Hematopoietic multipotent progenitor cell treated with erythropoietin and hydrocortisone succinate and interleukin-3 and kit ligand, for 4 days (in vitro differentiated cells): ENCODE measurements at places on chromosomes 11 and 22.

DNA sequence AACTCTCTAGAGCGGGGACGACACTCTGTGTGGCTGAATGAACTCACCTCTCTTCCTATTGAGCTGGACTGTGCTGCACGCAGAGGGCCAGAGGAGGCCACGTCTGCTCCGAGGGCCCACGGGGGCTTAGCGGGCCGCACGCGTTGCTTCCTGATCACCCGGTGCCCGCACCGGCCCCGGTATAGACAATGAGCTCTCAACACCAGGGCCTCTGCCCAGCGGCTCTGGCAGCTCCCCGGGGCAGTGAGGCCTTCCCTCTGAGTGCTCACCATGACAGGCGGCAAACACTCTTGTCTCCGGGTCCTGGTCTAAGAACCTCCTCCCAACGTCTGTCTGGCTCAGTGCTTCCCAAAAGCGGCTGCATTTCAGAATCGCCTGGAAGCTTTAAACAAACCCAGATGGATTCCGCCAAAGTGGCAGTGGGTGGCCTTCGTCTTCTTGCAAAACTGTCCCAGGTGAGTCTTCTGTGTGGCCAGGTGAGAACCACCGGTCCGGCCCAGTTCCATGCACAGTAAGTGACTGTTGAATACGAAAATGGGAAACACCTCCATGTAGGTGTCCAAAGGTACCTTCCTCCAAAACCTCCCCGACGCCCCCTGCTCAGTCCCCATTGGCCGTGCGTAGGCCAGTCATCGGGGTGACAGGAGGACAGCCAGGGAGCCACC is 47.8 kb upstream of the CCND1 start:
- no peak for DNase-seq

DNA sequence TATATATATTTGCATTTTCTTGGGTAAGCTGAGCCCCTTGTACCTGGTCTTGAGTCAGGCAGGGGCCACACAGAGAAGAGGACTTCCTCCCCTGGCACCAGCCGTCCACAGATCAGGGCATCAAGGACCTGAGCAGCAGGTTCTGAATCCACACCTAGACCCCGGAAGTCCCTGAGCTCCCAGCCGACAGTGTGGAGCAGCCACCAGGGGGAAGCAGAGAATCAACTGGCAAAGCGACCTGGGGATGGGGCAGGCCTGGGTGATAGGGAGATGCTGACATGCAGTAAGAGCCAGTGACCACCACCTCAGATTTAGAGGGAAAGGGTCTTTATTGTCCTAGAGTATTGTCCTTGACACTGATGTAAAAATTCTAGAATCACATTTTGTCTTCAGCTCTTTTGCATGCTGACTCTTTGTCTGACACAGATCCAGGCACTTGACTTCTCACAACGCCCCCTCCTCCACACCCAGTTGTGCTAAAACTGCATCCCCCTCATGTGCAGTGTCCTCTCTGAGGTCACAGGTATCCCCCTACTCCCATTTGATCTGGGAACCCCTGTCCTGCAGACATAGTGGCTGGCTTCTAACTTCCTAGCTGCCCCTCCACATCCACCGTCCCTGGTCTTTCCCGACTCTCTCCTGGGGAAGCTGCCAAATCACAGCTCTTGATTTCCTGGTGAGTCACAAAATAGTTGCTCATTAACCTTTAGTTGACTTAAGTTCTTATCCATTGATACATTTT is 109.3 kb downstream of the GGTLC2 start:
- peak; percentile 87 for DNase-seq

- no peak for DNase-seq
Measured at GRCh38 chr22:26671317-26672059, 14.1 kb downstream of the MIAT start.

DNA sequence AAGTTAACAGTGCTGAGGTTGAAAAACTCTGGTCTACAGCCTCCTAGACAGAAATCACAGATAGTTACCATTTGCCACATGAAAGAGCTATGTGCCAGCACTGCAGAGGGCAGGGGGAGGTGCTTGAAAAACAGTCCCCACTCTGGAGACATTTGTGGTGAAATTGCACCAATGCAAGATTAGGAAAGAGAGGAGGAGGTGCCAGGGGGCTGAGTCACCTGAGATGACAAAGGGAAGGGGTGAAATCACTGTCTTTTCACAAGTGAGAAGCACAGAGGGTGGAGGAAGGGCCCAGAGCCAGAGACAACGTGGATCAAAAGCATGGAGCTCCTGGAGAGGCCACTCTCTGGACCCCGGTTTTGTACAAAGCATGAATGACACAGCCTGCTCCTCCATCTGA is 196.3 kb downstream of the BUD13 start:
- no peak for DNase-seq

DNA sequence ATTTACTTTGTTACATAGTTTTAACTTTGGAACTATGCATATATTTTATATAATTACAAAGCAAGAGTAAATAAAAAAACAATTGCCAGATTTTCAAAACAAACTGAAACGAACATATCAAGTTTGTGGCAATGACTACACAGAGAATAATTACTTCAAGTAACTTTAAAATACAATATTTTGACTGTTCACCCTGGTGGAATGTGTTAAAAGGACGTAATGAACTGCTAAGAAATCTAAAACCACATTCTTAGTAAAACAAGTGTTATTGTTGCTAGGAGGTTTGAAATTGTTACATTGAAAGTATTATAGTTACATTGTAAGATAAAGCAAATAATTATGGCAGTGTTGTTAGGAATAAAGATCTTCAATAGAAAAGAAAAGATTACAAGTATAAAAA is 71.4 kb downstream of the SFI1 start:
- no peak for DNase-seq

DNA sequence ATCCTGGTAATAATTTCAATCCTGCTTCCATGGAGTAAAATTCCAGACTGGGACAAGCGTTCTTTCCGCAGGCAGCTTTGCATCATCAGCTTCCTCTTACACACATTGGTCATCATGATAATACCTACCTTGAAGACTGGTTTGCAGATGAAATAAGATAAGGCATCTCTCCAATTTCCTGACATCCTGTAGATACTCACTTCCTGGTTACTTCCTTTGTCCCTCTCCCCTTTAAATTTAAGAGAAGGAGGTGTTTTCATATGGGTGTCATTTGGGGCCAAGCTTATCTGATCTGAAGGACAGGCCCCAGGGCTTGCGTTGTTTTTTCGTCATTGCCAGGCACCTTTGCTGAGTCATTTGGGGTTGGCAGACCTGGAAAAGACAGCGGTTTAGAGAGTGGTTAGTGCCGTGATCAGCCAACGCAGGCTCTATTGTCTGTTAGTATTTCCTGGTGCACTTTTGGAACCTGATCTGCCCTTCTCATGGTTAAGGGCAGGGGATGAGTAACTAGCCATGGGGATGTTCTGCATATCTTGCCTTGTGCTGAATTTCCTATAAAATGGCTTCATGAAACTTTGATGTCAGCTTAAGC is 24.1 kb downstream of the GRAMD1B start:
- DNase-seq, result peak; percentile 73

GRCh38 chr22:39980596-39980995 is 14.2 kb upstream of the FAM83F start:
- no peak for DNase-seq

GRCh38 chr11:43542750-43543712 is 137.5 kb upstream of the HSD17B12 start:
- DNase-seq, result no peak

GRCh38 chr11:69551963-69552362 is 70.5 kb downstream of the LINC01488 start:
- DNase-seq, result no peak

- no peak for DNase-seq
Measured at GRCh38 chr11:67062526-67063373, 6.1 kb downstream of the RHOD start.

GRCh38 chr11:2187280-2187707 is 15.7 kb upstream of the TH start:
- no peak for DNase-seq

- no peak for DNase-seq
Measured at GRCh38 chr11:47606731-47607130, 12.5 kb upstream of the C1QTNF4 start.

DNA sequence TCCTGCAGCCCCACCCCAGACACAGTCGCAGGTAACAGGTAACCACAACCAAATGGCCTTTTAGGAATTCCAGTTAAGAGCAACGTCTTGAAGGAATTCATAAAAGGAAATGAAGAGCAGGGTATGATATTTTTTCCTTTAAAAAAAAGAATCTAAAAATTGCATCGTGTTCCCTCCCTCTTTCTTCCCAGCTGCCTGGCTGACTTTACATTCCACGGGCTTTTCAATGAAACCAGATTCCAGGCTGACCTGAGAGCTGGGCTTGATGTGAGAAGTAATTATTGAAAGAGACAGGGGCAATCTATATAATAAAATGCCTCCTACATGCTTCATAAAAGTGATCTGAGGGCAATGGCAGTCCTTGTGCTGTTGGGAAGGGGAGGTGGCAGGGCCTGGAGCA is 57.3 kb upstream of the EIF3D start:
- no peak for DNase-seq

GRCh38 chr11:118610225-118610772 is 2.9 kb downstream of the PHLDB1 start:
- DNase-seq, result no peak
